ENCODE measurements at places on chromosomes 6 and 20.

DNA sequence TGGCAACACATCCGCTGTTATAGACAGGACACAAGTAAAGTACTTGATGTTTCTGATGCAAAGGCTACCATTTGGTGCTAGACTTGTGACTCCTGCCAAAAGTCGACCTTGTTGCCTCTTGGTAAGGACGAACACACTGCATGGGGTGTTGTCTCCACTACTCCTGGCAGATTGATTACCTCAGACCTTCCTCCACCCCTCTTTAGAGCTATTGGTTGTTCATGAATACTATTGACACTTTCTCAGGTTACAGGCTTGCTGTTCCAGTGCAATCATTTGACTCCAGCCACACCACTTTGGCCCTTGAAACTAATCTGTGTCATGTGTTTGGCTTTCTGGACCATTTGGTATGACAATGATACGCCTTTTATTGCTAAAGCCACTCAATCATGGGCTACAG lies 62.3 kb downstream of the TRMT11 start:
- DNase-seq, result no peak

- DNase-seq, result no peak
These were observed 62.3 kb upstream of the SLCO4A1 start for GRCh38 chr20:62580052-62580451.

DNA sequence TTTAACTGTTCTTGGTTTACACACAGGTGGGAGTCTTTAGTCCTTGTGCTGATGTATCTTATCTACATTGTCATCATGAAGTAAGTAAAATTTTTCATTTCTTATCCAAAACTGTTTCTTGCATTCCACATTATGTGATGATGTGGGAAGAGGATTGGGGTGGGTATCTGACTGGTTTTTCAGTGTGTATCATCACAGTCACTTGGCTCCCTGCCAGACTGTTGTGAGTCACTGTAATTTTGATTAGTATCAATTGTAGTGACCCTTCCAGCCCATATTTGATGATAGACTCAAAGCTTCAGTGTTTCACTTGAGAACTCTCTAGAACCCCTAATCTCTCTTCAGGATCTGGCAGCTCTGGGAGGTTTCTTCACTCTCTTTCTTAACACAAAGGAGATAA lies 84.5 kb upstream of the RIN2 start:
- DNase-seq, result no peak

- no peak for DNase-seq
These were observed 415.1 kb downstream of the TFAP2A start for GRCh38 chr6:9999796-10000195.

- no peak for DNase-seq
These were observed 31.0 kb downstream of the KCNQ2 start for GRCh38 chr20:63441136-63442099.

DNA sequence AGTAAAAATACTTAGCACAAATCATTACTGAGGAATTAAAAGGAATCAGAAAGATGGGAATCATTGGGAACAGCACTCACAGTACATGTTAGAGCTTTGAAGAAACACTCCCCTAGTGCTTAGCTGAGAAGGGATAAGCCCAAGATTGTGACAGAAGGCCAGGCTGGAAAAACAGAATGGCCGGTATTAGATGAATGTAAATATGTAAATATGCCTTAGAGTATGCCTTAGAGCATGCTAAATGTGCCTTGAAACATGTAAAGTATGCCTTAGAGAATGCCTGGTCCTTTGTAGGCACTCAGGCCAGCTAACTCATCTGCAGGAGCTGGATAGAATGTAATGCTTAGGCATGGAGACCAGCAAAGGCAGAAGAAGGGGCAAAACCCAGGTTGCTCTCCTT lies 10.6 kb upstream of the TENT5A start:
- no peak for DNase-seq

GRCh38 chr6:84466511-84466910 lies 239.1 kb upstream of the CEP162 start:
- DNase-seq, result no peak

Data from stimulated activated CD8-positive, alpha-beta memory T cell treated with anti-CD3 and anti-CD28 coated beads, Interleukin-7, amount 100 ng/mL, for 4 hours (primary cell).